ENCODE measurements at places on chromosomes 7 and 10.

DNA sequence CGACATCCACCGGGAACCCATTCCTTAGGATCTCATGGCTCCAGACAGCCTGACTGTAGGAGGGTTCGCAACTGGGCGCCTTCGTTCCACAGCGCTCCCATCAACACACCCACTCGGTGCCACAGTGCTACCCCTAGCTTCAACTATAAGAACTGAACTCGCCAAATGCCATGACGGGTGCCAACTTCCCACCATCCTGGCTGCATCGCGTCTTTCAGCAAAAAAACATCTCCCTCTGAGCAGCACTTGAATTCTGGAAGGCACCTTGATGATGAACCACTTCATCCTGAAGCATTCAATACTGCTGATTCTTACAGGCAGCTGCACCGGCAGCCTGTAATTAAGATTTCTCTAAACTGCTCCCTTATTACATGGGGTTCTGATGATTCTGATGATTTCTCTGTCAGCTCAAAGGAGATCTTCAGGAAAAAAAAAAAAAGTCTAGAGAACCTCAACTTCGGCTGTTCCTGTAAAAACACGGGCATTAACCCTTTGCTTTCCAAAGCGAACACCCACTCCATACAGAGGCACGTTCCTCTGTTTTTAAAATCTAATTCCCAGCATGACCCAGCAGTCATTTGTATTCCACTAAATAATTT, 1.3 kb downstream of the CYTH3 start:
- no peak for DNase-seq

DNA sequence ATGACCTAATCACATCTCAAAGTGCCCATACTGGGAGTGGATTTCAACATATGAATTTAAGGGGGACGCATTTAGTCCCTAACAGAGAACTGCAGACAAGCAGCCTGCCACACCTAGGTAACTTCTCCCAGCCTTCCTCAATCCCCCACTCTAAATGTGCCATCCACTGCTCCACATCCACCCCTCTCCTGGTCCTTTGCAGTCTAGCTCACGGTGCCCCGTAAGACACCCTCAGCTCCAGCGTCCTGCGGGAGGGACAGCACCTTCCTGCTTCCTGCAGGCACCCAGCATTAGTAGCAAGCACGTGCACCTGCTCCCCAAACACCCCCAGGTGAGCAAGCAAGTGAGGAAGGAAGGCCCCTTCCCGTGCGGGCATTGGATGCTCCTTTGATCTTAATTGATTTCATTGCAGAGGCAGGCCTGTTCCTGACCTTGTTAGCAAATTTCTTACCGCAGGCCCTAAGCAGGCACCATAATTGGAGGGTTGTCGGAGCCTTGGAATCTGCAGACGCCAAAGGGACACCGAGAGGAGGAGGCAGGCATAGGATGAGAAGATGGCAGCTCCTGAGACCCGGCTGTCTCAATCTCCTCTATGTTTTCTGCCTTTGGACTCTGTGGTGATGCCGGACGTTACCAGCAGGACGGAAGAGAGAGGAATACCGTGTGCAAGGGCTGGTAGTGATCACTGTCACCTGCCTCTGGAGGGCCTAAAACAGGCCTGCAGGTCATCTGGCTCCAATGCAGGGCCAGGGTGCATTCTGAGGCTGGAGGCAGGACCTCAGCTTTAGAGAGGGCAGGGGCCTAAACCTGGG, 75.8 kb upstream of the CHST15 start:
- no peak for DNase-seq

- DNase-seq: no peak
Observed at GRCh38 chr7:81925530-81925929, 155.7 kb upstream of the HGF start.

- DNase-seq: no peak
Observed at GRCh38 chr7:26784118-26784517, 80.3 kb downstream of the SKAP2 start.

DNA sequence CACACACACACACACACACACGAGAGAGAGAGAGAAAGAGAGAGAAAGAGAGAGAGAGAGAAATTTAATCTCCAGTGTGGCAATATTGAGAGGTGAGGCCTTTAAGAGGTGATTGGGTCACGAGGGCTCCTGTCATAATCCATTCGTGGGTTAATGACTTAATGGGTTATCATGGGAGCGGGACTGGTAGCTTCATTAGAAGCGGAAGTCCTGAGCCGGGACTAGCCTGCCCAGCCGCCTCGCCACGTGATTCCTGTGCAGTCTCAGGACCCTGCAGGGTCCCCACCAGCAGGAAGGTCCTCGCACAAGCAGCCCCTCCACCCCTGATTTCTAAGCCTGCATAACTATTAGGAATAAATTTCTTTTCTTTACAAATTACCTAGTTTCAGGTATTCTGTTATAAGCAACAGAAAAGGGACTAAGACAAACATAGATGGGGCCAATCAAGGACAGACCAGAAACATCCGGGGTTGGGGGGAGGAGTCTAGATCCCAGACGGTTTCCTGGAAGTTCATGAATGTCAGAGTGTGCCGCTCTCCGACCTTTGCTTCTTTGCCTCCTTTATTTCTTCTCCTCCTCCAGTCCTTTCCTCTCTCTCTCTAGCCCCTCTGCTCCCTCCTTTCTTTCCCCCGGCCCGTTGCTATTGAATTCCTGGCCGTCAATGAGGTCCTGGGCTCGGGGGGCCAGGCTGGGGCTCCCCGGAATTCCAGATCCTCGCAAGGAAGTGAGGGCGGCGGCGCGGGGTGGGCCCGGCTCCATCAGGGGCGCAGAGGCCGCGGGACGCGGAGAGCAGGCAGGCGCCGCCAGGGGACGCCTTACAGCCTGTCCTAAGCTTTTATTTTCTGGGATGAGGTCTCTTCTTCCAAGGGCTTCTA, 146.8 kb downstream of the CYP26A1 start:
- DNase-seq: no peak

- no peak for DNase-seq
Observed at GRCh38 chr7:130758429-130759056, 24.5 kb upstream of the KLF14 start.

Measured in glutamatergic neuron (in vitro differentiated cells).